ENCODE measurements at places on chromosomes 7 and 10.

DNA sequence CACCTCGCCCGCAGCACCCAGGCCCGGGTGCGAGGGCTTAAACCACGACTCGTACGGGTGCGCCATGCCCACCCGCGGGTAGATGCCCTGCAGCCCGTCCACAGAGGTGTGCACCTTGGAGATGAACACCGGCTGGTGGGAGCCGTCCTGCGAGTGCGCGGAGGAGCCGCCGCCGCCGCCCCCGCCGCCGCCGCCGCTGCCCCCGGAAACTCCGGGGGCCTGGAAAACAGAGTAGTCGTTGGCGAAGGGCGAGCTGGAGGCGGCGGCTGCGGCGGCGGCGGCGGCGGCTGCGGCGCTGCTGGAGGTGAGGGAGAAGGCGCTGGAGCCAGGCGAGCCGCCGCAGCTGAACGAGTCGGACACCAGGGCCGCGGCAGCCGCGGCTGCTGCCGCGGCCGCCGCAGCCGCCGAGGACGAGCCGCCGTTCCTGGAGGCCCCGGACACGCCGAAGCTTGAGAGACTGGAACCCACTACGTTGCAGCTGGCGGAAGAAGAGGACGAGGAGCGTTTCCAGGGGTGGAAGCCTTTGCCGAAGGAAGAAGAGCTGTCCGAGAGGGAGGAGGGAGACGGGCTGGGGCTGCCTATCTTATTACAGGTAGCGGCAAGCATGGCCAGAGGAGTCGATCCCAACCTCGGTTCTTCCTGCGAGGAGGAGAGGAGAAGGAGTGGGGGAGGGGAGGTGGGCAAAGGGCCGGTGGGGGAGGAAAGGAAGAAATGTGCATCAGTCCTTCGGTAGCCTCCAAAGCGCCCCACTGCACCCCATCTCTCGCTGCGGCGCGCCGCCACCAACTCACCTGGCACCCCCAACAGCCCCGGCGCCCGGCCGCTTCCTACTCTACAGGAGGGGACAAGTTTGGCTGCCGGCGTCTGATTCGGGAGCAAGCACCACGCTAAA, 1.3 kb downstream of the SP8 start:
- DNase-seq, result no peak

DNA sequence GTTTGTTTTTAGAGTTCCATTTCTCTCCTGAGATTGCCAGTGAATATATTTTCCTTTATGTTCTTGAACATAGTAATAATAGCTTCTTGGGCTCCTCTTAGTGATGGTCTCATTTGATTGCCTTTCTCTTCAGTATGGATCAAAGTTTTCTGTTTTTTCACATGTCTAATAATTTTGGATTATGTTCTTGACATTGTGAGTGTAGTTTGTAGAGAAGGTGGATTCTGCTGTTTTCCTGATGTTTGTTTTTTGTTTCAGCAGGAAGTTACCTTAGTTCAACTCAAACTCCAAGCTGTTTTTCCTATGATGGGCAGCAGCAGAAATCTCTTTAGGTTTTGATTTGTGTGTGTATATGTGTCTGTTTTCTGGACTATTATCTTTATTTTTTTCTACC, 43.8 kb downstream of the TAF3 start:
- DNase-seq, result no peak

- DNase-seq, result no peak
Measured at GRCh38 chr10:110431659-110432058, 66.0 kb upstream of the DUSP5 start.

GRCh38 chr10:132715776-132716680, 69.9 kb downstream of the NKX6-2 start:
- no peak for DNase-seq

DNA sequence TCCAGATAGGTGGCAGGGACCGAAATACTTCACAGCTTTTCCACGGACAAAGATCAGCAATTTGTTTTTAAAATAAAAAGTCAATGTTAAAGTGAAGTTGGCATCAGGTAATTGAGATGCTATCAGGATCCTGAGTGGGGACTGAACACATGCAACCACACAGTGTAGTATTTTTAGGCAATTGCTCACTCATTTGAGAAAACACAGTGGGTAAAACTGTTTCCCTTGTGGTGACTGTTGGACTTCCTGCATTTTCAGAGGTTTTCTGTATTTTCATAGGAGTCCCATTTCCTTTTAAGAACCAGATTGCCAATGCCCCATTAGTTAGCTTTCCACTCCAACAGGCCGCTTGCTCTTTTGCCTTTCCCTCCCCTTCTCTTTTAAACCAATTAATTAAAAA, 159.5 kb upstream of the ZNF32 start:
- DNase-seq, result peak; percentile 28

DNA sequence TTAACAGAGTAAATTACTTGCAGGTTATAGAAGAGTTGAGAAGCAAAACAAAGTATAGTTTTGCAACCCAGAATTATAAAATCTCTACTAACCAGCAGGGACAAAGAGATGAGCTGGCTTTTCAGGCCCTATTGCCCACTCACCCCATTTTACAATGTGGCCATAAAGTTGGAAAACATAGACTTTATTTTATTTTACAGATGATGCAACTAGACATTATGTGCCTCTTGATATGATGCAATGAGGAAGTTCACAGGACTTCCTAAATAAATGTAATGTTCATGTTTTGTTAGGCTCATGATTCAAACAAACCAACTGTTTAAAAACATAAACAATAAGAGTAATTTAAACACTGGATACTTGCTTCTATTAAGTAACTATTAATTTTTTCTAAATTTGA, 141.1 kb upstream of the WNT16 start:
- DNase-seq, result no peak

- no peak for DNase-seq
Measured at GRCh38 chr10:78478919-78479318, 445.3 kb downstream of the RPS24 start.

DNA sequence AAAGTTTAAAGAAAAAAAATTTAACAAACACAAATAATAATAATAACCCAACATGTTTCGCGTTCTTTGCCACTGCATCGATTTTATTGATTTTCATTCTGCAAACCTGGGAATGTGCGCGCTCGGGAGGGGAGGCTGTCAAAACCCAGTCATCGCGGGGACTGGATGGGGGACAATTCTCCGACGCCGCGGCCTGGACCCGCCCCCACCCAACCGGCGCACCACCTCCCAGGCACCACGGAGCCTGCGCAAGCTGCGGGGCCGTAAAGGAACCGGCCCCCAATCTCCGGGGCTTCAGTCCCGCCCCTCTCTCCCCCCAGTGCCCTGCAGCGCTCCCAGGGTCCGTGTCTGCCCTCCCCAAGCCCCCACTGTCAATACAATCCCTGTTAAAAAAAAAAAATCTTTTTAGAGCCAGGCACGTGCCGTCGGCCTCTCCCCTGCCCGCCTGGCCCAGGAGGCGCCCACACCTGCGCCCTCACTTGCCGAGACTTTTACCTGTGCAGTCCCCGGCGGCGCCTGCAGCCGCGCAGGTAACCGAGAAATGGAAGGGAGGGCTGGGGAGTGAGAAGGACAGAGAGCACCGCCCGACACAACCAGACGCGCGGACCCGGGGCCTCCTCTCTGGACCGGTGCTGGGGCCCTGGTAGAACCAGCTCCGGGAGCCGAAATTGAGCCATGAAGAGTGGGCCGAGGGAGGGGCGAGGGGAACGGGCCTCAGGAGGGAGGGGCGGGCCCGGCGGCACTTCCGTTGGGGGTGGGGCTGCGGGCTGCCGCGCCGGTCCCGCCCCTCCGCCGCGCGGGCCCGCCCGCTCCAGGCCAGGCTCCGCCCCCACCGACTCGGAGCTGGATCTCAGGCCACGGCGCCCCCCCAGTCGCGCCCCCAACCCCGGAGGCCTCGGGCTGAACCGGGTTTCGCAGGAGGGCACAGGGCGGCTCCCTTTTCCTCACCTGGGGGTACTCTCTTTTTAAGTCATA, 7.6 kb upstream of the ZNF503 start:
- peak; percentile 58 for DNase-seq

GRCh38 chr10:119383174-119383856, 159.2 kb downstream of the RGS10 start:
- DNase-seq, result no peak

- DNase-seq, result no peak
Measured at GRCh38 chr10:17028798-17029197, 100.8 kb downstream of the CUBN start.

DNA sequence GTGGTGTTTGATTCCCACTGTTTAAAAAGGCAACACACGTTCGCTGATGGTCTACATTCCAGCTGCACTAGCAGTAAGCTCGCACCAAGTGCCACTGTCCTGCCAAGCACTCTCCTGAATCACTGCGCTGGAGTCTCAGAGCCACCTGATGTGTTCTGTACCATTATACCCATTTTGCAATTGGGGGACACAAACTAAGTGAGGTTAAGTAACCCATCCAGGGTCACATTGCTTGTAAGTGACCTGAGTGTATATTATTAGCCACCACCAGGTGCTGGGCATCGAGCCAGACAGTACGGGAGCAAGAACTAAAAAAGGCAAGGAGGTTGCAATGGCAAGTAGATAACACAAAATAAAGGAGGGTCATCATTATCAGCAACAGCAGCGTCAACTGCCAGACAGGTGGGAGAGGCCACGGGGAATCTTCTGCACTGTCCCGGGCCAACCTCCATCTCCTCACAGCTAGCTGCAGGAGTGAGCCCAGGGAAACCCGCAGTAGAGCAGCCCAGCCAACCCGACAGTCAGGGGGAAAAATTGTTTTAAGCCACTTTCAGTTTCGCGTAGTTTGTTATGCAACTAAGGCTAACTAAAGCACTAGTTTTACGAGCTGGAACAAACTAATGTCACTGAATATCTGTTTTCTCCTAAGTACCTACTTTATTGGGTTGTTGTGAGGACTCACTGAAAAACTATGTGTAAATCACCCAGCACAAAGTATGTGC, 712 bp upstream of the CPVL start:
- DNase-seq, result no peak

DNA sequence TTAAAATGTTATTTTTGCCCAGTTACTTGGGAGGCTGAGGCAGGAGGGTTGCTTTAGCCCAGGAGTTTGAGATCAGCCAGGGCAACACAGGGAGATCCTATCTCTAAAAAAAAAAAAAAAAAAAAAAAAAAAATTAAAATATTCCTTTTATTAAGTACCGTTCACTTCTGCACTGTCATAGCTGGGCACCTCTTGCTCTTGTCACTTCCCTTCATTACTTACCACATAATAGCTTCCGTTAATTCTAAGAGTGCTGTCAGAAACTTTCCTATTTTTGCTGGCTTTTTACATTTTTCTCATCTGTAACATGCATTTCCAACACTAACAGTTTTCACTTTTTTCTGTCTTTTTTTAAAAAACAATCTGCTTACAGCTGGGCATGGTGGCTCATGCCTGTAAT, 132.9 kb downstream of the PIP4K2A start:
- no peak for DNase-seq

- DNase-seq, result peak; percentile 36
Measured at GRCh38 chr10:99532687-99533495, at the start of gene NKX2-3. Gene NKX2-3, plus strand, starts transcription at chr10:99532942. Its CDS starts 190 bp downstream, at chr10:99533132.

DNA sequence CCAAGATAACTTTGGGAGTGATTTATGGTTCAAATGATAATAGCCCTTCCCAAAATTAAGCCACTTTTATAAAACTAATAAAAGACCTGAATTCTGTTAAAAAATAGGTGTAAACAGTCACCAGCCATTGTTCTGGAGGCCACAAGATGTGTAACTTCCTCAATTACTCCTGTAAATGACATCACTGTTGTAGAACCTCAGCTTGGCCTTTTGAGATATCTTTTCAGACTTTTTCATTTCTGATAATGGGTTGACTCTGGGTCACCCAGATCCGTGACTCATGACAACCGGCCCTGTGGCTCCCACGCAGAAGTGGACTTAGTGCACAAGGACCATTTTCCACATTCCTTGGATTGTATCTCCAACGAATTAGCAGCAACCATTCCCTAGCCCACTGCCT, 106.6 kb downstream of the DKK1 start:
- no peak for DNase-seq

GRCh38 chr10:25694971-25695370, 239.1 kb upstream of the MYO3A start:
- DNase-seq, result no peak

DNA sequence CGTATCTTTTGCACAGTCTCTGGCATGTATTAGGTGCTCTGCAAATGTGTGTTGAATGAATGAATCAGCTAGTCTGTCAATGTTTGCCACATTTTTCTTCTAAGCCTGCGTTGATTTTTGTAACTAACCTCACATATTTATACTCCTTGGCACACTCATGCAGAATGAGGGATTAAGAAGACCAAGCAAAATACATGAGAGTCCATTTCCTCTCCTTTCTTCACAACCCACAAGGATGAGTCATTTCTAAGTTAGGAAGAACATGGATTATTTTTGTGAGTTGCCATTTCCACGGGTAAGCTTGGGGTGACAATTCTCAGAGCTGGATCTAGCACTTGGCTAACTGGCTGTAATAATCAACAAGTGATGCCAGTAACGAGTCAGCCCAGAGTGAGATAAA, 158.8 kb downstream of the TWIST1 start:
- peak; percentile 69 for DNase-seq

- DNase-seq, result no peak
Measured at GRCh38 chr7:113004726-113005454, 81.7 kb downstream of the GPR85 start.

- DNase-seq, result no peak
Measured at GRCh38 chr10:80526742-80527141, 11.0 kb upstream of the SH2D4B start.

GRCh38 chr7:28217143-28217542, 36.5 kb upstream of the JAZF1 start:
- DNase-seq, result no peak

DNA sequence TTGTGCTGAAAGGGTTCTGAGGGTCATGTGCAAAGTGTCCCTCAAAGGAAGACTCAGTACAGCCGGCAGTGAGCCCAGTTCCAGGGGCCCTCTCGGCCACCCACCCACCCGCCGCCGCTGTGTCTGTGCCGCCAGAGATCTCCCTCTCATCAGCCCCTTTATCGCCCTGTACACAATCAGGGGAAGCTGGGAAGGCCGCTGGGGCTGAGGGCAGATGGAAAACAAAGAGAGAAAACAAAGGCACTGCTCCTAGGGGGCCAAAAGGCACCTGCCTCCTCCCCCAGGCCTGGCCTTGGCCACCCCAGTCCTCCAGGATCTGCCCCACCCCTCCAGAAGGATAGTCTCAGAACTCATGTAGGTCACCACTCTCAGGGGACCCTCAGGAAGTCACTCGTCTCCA, 67.0 kb downstream of the ZMIZ1 start:
- DNase-seq, result no peak
